Mammary epithelial cell (primary cell): ENCODE measurements at places on chromosomes 7 and 10. TPM values are rescaled to one million over a fixed set of nuclear protein-coding genes. Genes with fewer than 3 reads are reported as not detected.

GRCh38 chr10:36555036-36555435 lies 570.4 kb upstream of the ANKRD30A start:
- DNase-seq: peak; percentile 15

DNA sequence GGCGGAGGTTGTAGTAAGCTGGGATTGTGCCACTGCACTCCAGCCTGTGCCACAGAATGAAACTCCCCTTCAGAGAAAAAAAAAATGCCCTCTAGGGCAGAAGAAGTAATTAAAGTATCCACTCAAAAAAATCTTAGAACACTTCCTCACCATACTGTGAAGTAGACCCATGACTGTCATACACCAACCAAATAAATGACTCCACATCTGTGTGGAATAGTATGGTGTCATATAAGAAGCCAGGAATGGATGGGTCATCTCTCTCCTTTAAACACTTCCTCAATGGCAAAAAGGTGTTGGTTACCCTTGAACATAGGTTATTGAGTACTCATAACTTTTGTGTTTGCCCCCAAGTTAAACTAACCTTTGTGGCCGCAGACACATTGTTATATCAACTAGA lies 48.1 kb upstream of the PCGF5 start:
- DNase-seq: no peak

Gene MALRD1
- not detected for polyA plus RNA-seq

DNA sequence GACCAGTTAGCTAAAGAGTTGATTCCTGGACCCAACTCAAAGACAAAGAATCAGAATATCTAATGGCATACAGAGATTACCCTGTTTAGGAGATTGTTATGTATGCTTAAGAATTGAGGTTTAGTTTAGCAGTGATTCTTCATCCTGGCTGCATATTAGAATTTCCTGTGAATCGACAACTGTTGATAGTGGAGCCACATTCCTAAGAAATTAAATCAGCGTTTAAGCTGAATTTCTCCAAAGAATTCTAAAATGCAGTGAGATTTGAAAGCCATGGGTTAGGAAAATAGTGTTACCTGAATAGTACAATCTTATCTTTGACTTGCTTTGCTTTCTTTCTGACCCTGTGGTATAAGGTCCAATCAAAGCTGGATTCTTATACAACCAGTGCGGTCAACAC lies 16.4 kb upstream of the FERD3L start:
- DNase-seq: no peak

DNA sequence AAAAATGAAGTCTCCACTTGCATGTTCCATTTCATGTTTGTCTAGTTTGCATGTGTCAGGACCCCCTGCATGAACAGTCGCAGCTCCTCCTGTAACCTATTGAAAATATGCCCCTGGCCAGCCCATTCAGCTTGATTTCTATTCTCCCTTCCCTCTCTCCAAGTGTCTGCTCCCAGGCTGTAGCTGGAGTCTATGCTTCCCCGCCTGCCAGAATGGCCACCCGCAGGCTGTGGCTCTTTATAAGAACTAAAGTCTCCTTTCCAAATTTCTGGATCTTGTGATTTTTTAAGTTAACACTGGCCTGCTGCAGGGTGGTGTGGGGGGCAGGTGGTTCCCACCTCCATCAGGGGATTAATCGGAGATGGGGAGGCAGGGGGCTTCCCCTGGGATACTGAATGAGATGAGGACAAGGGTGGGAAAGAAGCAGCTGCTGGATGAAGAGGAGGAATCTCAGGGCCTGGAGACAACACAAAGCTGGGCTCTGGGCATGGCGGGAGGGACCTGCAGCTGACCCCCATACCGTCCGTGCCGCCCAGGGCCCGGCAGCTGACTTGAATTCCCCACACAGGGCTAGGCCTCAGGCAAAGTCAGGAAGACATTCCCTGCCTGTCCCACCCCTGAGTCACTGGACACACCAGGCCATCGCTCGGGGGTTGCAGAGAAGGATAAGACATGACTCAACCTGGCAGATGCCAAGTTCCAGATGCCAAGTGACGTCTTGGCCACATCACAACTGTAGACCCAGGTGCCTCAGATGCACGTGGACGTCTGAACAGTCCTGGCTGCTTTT lies 399.5 kb upstream of the FOXK1 start:
- DNase-seq: peak; percentile 95
